ENCODE measurements at places on chromosomes 4 and X.

DNA sequence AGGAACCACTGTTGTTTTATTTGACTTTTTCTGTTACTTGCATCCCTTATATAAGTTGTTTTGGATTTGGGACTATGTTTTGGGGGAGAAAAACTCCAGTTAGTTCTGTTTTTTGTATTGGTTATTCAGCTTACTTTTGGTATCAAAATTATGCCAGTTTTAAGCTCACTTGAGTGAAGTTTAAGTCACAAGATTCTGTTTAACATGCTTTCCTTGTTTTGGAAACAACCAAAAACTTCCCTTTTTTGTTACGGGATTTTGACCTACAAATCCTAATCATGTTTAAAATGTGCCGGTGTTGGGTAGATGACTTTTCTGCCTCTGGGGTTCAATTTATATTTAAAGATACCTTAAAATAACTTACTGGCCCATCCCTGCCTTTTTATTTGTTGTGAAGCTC, 36.0 kb downstream of the CCNI start:
- DNase-seq = no peak

DNA sequence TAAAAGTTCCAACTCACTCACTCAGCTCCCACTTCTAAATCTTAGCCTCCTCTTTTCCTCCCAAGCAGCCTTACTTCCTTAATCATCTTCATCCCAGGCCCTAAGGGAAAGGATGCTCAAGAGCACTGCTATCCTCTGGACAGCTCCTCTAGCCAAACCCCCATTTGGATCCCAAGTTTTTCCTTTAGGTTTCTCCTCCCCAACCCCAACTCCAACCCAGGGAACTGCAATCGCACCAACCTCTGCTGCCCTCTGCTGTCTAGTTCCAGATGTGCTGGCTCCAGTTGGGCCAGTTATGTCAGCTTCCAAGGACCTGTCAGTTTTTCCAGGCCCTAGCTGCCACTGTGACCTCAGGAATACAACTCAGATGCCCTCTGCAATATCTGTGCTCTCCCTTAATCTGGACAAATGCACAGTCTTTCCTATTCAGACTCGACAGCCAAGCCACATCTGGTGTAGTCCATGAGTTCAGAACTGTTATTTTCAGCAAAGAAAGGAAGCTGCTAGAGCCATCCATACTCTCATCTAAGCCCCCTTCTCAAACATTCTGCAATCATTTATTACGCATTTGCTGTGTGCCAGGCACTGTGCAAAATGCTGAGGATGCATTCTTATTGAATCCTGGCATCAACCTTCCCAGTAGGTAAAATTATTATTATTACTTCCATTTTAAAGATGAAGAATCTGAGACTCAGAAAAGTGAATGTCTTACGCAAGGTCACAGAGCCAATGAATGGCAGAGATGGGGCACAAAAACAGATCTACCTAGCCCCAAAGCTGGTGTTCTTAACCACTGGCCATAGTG, 12.3 kb upstream of the XPNPEP2 start:
- peak; percentile 69 for DNase-seq

DNA sequence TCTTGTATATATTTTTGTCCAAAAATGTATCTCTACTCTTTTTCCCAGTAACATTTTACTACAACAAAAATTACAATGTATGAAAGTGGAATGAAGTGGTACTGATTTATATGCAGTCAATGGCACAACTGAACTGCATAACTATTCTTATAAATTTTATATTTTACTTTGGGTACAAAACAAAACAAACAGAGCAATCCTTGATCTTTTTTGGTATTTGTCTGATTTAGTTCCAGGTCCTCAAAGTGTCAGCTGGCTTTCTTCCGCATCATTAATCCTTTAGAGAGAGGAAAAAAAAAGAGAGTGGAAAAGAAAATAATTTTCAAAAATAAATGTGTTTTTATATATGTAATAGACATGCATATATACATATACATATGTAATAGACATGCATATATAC, 252.4 kb upstream of the SLIT2 start:
- no peak for DNase-seq

DNA sequence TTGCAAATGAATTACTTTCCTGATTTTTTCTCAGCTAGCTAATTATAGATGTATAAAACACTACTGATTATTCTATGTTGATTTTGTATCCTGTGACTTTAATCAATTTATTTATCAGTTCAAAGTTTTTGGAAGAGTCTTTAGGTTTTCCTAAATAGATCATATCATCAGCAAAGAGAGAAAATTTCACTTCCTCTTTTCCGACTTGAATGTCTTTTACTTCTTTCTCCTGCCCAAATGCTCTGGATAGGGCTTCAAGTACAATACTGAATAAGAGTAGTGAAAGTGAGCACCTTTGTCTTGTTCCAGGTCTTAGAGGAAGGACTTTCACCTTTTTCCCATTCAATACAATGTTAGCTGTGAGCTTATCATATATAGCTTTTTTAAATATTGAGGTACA, 417.9 kb downstream of the PDGFC start:
- peak; percentile 45 for DNase-seq

DNA sequence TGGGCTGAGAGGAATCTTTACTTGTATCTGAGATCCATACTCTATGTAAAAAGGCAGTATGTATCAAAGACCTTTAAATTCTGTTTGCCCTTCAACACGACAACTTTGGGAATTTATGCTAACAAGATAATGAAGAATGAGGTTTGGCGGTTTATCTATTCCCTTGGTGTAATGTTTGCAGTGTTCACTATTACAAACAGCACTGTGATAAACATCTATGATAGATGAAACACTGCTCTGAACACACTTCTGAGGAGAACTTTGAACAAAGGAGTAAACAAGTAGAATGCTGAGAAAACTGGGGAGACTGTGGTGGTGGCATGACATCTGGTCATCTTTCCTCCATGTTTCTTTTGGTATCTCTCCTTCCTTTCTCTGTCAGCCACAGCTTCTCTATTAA, 126.9 kb downstream of the PDE5A start:
- DNase-seq = no peak

- DNase-seq = peak; percentile 83
Observed at GRCh38 chrX:15242899-15243555, 26.9 kb downstream of the ASB9 start.

DNA sequence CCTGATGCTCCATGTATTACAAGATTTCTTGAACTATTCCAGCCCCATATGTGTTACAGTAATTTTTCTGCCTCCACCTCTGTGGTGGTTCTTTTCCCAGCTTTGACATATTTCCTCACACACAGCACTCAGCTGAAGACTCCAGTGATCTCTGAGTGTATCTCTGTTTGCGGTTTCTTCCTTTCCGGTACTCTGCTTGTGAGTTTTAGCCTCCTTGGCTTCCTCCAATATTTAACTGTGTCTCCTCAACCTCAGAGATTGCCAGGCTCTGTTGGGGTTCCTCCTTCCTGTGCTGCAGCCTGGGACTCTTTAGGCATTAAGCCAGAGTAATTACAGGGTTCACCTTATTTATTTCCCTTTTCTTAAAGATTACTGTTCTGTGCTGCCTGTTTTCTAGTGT, 73.2 kb downstream of the NFKB1 start:
- no peak for DNase-seq

- DNase-seq = no peak
Observed at GRCh38 chr4:16993956-16994840, 95.8 kb upstream of the LDB2 start.

GRCh38 chr4:51870441-51871188, 27.7 kb downstream of the DCUN1D4 start:
- no peak for DNase-seq

DNA sequence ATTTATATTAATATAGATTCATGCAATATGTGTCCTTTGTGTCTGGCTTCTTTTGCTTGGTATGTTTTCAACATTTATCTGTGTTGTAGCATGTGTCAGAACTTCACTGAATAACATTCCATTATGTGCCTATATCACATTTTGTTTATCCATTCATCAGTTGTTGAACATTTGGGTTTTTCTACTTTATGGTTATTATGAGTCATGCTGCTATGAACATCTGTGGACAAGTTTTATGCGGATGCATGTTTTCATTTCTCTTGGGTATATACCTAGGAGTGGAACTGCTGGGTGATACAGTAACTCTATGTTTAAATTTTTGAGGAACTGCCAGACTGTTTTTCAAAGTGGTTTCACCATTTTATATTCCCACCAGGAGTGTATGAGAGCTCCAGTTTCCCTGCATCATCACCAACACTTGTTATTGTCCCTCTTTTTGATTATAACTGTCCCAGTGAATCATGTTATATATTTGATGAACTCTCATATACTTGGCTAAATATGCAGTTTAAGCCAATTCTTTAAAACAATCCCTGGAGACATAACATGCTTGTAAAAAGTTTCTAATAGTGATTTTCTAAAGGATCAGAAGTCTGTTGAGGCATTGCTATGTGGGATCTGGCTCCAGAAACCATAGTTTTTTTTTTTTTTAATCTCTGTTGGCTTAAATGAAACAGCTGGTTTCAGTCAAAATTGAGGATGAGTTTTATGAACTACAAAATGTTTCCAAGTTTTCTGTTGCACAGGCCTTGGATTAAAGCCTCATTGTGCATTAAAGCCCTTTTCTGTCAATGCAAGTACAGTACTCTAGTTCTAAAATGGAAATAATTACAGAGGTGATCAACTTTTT, 21.6 kb upstream of the REPS2 start:
- no peak for DNase-seq

DNA sequence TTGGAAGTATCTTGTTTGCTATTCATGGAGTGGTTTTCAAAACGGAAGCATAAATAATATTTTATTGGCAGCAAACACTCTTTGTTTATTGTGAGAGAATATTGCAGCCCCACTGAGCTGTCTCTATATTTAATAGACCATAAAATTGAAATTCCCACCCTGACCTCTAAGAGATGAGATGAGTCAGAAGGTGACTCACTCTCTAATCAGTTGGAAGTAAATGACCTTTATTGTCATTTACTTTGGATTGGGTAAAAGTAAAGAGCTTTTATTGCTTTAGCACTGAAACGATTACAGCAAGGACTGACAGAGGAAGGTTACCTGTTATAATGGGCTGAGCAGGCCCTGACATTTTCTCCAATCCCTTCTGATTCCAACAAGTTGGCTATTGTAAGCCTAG, 55.0 kb downstream of the SYTL5 start:
- DNase-seq = no peak

DNA sequence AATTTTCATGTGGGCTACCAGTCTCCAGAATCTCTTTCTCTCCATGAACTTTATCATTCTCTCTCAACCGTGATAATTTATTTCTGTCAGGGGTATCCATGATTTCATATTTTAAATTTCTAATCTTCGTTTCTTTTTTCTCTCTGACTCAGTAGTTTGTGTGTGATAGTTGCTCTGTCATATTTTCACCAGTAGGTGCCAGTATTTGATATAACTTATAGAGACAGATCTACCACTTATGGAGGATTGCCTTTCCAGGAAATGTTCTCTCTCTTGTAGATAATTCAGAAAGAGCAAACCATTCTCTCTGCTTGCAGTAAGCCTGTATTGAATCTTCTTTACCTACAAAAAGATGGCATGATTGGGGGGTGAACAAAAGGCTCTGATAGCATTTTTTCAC, 79.3 kb upstream of the DYNLT3 start:
- peak; percentile 81 for DNase-seq

DNA sequence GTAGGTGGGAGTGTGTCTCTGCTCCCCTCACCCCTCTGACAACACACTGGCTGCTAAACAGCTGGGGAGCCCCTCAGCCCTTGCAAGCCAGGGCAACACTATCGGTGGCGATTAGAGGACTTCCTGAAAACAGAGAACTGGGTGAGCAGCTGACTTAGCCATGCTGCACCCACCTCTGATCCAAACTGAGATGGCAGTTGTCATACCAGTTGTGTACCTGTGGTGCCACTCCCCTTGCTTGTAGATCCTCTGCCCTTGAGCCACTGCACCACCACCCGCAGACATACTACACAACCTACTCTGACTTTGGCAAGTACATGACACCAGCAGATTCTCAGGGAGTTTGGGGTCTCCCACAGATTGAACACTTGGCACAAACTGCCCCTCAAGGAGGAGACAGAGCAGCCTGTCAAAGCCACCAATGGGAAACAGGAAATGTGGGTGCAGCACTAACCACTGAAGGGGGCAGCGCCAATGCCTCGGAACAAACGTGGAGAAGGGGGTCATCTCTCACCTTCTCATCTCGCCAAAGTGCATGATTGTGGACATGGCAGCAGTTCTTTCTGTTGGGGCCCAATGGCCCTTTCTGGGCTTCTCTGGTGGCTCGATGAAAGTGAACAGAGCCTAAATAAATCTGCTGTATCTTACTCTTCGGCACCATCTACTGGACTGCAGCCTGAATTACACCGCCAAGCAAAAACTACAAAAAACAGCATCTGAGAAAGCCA, 119.8 kb downstream of the NEK1 start:
- peak; percentile 67 for DNase-seq

GRCh38 chr4:18100657-18101056, 79.1 kb upstream of the LCORL start:
- DNase-seq = peak; percentile 57

- no peak for DNase-seq
Observed at GRCh38 chrX:38402118-38402517, 49.7 kb downstream of the OTC start.

- DNase-seq = no peak
Observed at GRCh38 chr4:65669111-65670019, 924 bp downstream of the EPHA5 start.

DNA sequence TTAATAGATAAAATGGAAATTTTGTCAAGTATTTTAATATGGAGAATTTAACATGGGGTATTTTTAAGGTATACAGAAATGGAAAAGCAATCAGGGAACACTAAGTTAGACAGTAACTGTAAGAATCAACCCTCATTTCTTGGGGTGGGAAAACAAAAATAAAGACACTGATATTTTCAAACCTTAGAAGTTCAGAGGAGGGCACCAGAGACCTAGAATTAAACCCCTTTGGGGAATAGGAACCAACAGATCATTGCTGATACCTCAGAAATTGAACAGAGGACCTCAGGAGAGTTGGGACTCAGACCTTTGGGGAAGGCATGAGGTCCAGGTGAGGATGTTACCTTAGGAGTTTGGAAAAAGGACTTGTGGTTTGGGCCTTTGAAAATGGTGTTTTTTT, 435.6 kb downstream of the TMA16 start:
- no peak for DNase-seq

GRCh38 chr4:83569987-83570386, 34.1 kb downstream of the GPAT3 start:
- peak; percentile 44 for DNase-seq

DNA sequence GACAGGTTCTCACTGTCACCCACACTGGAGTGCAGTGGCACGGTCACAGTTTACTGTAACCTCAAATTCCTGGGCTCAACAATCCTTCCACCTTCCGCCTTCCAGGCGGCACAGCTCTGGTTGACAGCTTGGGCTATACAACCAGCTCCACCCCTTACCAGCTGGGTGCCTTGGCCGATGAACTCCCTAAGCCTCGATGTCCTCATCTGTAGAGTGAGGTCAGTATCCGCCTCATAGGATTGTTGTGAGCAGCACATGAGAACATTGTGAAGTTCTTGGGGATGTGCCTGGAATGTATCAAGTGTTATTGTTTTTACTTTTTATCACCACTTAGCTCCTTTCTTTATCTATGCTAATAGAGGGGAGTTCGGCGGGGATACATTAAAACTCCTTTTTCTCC, 23.3 kb downstream of the UCHL1 start:
- no peak for DNase-seq

- DNase-seq = no peak
Observed at GRCh38 chr4:168711197-168712140, 214.6 kb downstream of the PALLD start.

Data from Karpas-422 (cell line).